ENCODE measurements at places on chromosomes 16 and 17.

- DNase-seq, result peak; percentile 27
These were observed 91.0 kb downstream of the GSG1L start for GRCh38 chr16:27972500-27972899.

- DNase-seq, result no peak
These were observed 30.2 kb downstream of the OGFOD1 start for GRCh38 chr16:56481468-56482122.

DNA sequence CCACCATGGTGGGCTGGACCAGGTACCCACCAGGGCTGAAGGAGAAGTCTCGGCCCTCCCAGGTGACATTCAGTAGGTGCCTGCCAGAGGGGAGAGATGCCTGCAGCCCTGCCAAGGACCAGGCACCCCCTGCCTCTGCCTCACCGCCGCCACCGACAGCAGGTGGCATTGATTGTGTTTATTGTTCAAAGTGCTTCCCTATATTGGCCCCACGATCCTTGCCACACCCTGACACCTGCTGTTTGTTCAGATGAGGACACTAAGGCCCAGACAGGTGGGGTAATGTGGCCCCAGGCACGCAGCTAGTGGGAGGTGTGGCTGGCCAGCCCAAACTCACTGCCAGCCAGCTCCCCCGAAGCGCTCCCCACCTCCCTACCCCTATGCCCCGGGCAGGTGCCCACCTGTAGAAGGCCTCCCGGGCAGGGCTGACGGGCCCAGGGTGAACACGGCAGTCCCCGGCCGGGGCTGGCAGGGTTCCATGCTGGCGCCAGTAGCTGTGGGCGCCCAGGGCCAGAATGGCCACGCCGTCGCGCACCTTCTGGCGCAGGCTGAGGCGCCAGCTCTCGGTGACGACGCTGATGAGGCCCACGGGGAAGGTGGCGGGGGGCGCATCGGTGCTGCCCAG lies 8.0 kb downstream of the GRIN2C start:
- DNase-seq, result no peak

- no peak for DNase-seq
These were observed 27.4 kb upstream of the AQP8 start for GRCh38 chr16:25189305-25189704.

- no peak for DNase-seq
These were observed 12.5 kb downstream of the ZNF19 start for GRCh38 chr16:71476457-71477124.

- DNase-seq, result no peak
These were observed 608 bp upstream of the COX10 start for GRCh38 chr17:14068542-14069250.

- DNase-seq, result no peak
These were observed 2.6 kb downstream of the DUS1L start for GRCh38 chr17:82062984-82063368.

DNA sequence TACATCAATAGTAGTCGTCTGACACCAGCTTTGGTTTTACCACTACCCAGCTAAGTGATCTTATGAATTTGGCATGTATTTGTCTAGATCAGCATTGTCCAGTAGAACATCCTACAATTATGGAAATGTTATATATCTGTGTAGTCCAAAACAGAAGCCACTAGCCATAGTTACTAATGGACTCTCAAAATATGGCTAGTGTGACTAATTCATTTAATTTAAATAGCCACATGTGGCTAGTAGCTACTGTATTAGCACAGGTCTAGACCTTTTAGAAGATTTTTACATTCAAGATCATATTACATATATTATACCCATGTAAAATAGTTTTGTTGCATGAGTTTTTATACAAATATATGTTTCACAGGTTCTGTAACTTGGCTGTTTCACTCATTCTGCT lies 27.0 kb upstream of the NFAT5 start:
- DNase-seq, result no peak

- no peak for DNase-seq
These were observed 260.8 kb upstream of the PSMD7 start for GRCh38 chr16:74035816-74036215.

DNA sequence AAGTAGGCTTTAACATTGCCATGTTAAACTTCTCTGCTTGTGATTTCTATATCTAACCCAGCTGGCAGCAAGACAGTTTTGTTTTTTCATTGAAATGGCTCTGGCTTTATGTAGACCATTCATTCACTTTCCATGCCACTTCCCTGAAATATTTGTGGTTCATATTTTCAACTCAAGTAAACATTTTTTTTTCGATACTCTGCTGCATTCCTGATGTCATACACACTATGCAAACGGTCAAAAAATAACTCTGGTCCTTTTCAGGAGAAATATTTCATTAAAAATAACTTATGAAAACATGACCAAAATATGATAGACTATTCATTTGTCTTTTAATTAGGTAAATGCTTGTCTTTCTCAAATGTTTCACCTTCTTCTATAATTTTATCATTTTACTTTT lies 116.3 kb downstream of the USP22 start:
- no peak for DNase-seq

Measured in GM12892 (cell line).